ENCODE measurements at places on chromosomes 16 and 17.

- no peak for DNase-seq
Observed at GRCh38 chr17:63621229-63621683, 961 bp upstream of the MAP3K3 start.

GRCh38 chr16:19765860-19766553 lies 47.9 kb downstream of the IQCK start:
- no peak for DNase-seq

GRCh38 chr16:31094088-31094423 lies 541 bp downstream of the VKORC1 start:
- no peak for DNase-seq

DNA sequence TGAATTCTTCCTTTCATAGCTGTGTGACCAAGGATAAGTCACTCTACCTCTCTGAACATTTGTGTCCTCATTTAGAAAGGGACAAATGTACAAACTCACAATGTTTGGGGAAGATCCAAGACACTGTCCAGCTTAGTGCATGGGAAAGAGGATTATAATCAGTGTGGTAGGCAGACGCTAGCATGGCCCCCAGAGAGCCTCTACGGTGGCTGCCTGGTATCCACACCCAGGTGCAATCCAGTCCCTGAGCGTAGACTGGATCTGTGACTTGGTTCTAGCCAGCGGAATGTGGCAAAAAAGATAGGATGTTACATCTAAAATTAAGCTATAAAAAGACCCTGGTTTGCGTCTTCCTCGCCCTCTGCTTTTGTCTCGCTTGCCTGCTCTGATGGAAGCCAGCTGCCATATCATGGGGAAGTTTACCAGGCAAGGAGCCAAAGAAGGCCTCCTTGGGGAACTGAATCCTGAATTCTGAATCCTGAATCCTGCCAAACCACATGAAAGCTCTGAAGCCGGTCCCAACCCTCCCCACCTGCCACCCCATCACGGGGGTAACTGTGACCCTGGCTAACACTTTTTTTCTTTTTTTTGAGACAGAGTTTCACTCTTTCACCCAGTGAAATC lies 51.7 kb downstream of the PLXDC1 start:
- no peak for DNase-seq

- no peak for DNase-seq
Observed at GRCh38 chr16:86725401-86725800, 147.1 kb downstream of the FOXL1 start.

- no peak for DNase-seq
Observed at GRCh38 chr17:82043507-82043906, 6.0 kb upstream of the DCXR start.

DNA sequence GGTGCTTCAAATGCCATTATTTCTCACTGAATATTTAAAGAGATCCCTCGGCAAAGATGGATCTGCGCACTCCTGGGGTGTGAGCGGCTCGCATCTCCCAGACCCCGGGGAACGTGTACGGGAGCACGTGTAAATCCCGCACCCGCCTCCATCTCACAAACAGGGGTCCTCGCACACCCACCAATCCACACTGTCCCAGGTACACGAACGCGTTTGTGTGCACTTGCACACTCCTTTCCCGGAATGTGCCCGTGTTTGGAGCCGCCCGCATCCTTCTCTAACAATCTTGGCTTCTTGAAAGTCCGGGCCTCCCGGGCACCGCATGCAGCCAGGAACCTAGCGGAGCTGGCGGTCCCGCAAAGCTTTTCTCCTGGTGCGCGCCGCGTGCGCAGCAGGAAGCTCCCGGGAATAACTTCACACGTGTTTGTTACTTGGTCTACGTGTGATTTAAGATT lies 2.5 kb upstream of the SALL1 start:
- no peak for DNase-seq

- no peak for DNase-seq
Observed at GRCh38 chr17:55710829-55711496, 11.7 kb downstream of the TMEM100 start.
